ENCODE measurements at places on chromosomes 5 and 9.

DNA sequence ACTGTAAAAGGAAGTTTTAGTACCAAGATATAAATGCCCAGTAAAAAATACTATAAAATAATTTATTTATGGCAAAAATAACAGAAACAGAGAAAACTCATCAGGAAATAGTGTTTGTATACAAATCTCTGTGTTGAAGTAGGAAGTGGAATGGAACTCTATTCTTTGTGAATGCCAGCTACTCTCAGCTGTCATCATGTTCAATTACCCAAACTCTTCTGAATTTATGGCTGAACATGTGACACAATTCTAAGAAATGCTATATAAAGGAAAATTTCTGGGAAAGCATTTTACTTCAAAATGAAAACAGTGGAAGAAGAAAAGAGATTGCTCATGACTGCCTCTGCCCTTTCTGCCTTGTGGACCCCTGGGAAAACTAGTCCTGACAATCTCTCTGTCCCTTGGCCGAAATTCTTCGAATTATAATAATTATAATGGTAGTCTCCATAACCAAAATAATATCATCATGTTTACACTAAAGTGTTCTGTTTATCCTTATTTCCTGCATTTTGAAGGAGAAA lies 522.3 kb upstream of the ST8SIA4 start:
- no peak for DNase-seq

- DNase-seq = no peak
Observed at GRCh38 chr9:126334721-126335621, 8.3 kb downstream of the MVB12B start.

GRCh38 chr5:159515197-159515596 lies 184.9 kb upstream of the IL12B start:
- DNase-seq = no peak

DNA sequence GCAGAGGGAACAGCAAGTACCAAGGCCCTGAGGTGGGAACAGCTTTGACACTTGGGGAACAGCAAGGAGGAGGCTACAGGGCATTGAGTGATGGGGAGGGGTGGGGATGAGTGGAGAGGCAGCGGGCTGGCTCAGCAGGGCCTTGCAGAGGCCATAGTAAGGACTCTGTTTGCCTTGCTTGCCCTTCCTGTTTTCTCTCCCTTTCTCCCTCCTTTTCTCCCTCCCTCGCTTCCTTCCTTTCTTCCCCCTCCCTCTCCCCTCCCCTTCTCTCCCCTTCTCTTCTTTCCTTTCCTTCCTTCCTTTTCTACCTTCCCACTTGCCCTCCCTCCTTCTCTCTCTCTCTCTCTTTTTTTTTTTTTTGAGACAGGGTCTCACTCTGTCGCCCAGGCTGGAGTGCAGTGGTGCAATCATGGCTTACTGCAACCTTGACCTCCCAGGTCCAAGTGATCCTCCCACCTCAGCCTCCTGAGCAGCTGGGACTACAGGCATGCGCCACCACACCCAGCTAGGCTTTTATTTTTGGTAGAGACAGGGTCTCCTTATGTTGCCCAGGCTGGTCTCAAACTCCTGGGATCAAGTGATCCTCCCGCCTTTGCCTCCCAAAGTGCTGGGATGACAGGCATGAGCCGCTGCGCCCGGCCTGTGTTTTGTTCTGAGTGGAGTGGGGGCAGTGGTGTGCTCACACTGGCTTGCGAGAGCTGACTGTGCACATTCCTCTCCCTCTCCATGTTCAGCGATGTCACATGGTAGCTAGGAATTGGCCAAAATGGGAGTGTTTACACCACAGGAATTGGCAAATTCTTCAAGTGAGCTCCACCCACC lies 17.1 kb downstream of the IER5L start:
- no peak for DNase-seq

DNA sequence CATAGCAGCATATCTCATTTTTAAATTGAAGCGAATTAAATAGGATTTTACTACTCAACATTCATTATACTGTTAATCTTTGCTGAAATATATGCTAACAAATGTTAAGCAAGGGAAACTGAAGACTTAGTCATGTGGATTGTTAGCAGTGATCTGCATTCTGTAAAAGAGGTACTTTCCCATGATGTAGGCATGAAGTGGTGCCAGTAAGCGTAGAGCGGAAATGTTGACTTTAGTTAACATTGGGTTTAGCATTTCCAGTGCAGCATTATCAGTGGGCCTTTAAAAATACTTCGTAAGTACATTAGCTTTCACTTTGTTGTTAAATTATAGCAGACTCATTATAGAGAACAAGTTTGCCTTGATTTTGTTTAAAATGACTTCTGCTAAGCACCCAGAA lies 130.3 kb downstream of the CDC42SE2 start:
- DNase-seq = no peak

DNA sequence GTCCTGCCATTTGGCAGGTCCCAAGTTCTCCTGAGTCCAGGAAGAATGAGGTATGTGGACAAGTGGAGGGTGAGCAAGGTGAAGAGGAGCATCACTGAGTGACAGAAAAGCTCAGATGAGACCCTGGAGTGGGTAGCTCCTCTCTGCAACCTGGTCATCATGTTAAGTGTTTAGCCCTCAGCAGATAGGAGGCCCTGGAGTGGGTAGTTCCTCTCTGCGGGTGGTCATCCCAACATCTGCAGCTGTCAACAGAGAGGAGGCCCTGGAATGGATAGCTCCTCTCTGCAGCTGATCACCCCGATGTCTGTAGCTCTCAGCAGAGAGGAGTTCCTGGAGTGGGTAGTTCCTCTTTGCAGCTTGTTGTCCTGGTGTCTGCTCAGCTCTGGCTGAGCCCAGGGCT lies 48.4 kb downstream of the NDUFAF2 start:
- DNase-seq = no peak

DNA sequence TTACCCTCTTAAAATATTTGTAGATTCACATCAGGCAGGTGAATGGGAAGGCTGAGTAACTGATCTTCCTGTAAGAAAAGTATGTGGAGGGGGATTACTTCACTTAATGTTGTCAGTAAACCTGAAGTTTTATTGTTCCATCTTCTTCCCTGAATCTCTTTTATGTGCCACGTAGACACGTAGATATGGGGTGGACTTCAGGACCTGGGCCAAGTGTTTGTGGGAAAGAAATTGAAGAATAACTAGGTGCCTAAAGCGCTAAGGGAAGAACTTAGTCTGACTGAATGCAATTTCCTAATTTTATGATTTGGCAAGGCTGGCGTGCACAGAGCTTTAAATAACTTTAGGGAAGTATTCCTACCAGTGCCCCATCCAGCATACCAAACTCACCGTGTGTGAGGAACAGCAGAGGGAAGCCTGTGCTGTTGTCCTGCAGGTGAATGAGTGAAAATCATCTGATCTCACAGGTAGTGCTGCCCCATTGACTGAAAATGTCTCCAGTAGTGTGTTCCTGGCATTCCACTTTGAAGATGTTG lies 323.4 kb downstream of the KDM4C start:
- DNase-seq = no peak

DNA sequence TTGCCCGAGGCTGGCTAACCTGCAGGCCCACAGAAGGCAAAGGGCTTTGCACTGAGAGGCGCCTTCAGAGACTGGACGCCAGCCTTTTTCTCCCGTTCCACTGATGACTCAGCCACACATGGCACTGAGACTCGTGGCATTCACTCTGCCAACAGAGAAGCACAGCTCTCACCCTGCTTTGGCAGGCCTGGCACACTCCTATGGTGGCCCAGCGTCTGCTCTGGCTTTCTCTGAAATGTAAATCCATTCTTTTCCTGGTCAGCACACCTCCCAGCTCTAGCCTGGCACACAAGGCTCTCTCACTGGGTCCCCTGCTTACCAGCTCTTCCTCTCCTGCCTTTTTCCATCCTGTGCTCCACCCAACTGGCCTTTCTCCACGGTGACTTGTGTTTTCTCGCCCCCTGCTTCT lies 5.9 kb upstream of the MELK start:
- DNase-seq = no peak

DNA sequence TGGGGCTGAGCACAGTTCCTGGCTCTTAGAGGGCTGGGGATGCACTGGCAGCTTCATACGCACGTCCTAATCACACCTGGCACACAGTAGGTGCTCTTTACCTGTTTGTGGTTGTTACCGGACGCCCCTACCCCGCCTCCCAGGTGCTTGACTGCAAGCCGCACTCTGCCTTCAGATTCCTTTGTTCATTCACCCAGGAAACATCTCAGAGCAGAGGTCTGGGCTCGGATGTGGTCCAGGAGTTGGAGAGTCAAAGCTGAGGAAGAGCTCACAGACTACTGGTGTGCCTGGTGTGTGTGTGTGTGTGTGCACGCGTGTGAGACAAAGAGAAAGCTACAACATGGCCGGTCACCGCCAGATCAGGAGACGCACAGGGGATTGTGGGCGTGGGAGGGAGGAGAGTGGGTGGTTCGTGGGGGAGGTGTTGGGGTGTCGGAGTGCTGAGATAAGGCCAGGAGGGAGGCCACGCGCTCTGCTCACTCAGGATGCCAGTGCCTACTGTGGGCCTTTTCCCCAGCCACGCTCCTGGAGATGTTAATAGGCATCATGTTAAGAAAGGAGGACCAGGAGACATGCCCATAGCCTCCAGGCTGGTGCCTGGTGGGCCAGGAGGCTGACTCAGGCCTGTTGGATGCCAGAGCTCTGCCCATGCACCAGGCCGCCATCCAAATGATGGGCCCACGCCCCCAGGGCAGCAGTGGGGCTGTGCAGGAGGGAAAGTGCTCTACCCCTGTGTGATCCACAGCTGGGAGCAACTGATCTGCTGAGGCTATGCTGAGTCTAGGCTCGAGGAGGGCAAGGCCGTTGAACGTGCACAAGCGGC lies 39.9 kb downstream of the CRB2 start:
- no peak for DNase-seq

GRCh38 chr9:99055384-99055783 lies 49.5 kb upstream of the TGFBR1 start:
- no peak for DNase-seq

DNA sequence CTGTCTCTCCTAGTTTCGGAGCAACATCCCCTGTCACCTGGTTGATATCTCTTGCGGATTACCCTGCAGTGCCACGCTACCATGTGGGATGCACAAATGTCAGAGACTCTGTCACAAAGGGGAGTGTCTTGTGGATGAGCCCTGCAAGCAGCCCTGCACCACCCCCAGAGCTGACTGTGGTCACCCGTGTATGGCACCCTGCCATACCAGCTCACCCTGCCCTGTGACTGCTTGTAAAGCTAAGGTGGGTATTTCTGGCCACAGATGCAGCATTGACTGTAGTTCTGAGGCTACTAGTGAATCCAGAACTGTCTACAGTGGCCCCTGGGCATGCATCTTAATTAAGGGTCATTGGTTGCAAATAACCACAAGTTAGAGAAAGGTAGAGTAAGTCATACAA lies 50.8 kb downstream of the AQP7 start:
- no peak for DNase-seq

DNA sequence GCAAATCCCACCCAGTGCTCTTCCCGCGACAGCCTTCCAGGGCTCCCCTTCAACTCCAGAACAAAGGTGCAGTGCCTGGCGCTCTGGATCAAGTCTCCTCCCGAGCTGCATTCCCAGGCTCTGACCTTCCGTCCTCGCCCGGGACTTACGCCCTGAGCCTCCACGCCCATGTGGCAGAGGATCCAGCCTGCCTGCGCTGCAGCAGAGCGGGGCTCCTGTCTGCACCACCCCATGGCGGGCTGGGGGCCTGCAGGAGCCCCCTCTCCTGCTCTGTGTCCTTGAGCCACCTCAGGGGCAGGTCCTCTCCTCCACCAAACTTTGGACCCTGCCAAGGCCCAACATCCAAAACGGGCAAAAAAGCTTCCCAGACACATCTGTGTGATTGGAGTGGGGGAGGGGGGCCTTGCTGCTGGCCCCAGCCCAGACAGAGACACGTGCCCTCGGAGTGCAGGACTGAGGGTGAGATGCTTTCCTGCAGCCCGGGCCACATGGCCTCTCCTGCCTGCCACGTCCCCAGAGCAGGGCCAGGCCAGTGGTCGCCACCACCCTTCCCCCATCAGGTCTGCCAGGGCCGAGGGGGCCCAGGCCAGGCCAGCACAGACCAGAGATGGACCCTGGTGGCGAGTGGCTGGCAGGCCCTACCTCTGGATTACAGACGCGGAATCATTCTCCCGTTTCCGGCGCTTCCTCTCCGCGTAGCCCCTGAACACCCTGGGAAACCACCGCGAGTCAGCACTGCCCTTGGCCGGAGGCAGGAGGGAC lies 4.4 kb downstream of the NSMF start:
- no peak for DNase-seq

- DNase-seq = no peak
Observed at GRCh38 chr5:145236983-145237382, 598.2 kb downstream of the PRELID2 start.

DNA sequence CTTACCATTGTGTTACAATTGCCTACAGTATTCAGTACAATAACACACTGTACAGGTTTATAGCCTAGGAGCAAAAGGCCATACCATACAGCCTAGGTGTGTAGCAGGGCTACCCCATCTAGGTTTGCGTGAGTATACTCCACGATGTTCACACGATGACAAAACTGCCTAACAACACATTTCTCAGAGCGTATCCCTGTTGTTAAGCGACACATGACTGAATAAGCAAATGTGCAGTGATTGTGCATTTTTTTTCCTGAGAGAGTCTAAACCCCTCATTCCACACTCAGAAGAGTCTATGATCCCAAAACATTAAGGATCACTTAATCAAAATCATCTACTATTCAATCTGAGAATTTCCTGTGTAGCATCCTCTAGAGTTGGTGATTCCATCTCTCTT lies 68.4 kb upstream of the GABRP start:
- no peak for DNase-seq

- no peak for DNase-seq
Observed at GRCh38 chr5:127660047-127660733, 11.3 kb downstream of the CTXN3 start.

- DNase-seq = no peak
Observed at GRCh38 chr5:58458743-58459145, 1.1 kb downstream of the PLK2 start.

DNA sequence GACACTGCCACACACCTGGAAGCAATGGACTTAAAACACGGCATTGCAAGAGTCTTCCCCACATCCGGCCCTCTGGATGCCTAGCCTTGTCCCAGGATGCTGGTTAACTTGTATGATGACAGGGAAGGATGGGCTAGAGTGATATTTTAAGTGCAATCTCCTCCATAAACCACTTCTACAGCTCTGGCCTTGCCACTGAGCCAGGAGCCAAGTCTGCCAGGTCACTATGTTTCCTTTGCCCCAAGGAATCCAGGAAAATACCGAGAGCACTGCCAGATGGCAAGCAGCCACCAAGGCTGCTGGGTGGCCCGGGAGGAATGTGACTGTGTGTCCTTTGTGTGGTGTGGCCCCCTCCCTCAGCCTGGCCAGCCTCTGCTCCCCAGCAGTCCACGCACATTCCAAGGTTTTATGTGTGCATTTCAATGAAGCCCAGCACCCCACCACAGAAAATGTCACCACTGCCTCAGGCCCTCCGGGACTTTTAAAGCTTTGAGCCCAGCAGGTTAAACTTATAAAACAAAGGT lies 106.0 kb downstream of the FRMD3 start:
- DNase-seq = no peak

DNA sequence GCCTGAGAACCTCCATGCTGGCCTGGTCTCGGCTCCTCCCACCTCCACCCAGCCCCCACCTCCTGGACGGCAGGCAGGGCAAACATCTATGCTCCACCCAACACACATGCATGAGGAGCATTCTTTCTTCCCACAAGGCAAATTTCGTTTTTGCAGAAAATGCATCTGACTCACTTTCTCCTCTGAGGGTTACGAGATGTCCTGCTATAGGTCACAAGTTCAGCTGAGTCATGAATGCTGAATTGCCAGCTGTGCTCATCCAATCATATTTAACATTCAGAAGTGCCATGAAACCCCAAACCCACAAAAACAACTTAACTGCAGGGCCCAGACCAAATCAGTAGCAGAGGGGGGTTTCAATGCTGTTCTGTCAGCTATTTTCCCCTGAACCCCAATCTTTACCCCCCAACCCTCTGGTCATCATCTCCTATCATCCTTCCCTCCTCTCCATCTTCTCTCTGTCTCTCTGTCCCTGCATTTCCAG lies 39.0 kb upstream of the OSMR start:
- no peak for DNase-seq
